Cerebellum (tissue), 4 donors: ENCODE measurements at places on chromosomes 4 and X. TPM values are rescaled to one million over a fixed set of nuclear protein-coding genes. Genes with fewer than 3 reads are reported as not detected.

DNA sequence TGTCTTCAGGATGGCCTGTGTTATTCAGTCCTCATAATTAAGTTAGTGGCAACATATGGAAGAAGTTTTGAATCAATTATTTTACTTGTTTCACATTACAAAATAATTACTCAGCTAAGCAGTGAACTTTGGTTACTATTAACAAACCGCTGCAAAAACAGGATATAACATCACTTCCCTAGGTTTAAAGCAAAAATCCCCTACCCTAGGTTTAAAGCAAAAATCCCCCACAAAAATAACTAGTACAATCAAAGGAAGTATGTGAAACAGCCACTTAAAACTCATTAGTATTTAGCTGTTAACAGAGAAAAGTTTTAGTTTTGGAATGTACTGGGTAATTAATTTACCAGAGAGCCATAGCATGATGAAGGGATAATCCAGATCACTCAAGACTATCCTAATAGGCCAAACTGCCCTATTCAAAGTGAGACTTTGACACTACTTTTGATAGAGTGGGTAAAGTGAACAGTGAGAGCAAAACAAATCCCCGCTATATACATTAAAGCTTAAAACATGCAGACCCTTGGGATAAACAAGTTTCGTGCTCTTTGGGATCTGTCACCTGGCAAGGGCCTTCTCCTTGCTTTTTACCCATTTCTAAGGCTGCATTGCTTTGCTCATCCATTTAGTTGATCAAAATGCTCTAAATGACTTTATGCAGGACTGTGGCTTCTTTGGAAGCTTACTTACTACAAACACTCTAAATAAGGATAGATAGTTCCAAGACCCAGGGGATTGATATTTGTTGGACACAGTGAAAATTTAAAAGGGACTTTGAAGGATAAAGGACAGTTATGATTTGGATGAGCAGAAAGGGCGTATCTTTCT is 36.4 kb upstream of the GPR174 start:
- no peak for DNase-seq

- DNase-seq, result no peak
Observed at GRCh38 chr4:1234309-1234695, 14.6 kb downstream of the CTBP1 start.

DNA sequence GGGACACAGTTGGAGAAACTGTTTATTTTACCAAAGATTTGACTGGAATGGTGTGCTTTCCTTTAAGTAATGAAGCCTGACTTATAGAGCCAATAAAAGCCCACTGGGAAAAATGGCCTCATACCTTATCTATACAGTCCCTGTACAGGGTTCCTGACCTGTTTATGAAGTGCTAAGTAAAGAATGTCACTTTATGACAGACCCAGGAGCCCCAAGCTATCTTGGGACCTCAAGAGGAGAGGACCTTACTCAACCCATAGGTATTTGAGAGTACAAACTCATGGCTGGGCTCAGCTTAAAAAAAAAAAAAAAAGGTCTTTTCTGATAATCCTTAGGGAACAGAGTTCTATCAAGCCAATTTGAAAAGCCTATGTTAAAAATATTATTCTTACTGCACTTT is 1389.3 kb downstream of the RAPGEF2 start:
- no peak for DNase-seq

CLIC2 gene
- 3.1 TPM for total RNA-seq

DNA sequence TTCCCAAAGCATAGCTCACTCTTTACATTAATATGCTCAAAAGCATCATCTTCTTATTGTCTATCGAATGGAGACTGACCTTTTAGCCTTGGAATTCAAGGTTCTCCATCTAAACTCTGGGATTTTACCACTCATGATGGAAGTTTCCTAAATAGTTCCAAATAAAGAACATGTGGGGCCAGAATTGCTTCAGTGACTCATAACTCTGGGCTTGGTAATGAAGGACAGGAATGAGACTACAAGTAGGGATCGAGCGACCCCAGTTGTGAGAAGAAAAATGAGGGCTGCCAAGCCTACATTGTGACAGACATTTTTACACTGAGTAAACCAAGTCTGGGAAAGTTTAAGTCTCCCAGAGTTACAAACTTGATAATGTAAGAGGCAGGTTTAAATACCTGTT is 269.9 kb downstream of the CBLL2 start:
- DNase-seq, result no peak

MORF4L2 gene
- 207 TPM for total RNA-seq

GRCh38 chr4:8699063-8699385 is 106.5 kb downstream of the CPZ start:
- no peak for DNase-seq

DNA sequence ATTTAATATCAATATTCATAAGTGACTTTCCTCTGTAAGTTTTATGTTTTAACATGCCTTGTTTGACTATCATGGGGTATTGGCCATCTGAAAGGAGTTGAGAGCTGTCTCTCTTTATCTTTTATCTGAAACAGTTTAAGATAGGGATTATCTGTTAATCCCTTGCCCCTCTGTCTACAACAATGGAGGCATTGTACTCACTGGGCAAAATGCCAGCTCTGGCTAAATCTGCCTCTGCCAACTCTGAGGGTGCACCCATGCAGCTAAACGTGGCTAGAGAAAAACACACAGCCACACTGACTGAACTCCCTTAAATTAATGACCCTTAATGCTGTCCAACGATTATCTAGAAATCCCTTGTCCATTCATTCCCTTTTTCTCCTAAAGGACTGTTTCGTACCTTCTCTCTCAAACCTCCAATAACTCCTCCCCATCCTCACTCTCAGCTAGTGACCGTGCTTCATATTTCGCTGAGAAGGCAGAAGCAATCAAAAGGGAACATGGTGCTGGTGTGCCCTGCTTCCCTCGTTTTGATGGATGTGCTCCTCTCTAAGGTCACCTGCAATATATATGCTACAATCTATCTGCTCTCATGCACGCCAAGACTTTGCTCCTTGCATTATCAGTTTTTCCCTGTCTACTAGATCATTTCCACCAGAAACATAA is 10.3 kb downstream of the PHKA2 start:
- no peak for DNase-seq

DNA sequence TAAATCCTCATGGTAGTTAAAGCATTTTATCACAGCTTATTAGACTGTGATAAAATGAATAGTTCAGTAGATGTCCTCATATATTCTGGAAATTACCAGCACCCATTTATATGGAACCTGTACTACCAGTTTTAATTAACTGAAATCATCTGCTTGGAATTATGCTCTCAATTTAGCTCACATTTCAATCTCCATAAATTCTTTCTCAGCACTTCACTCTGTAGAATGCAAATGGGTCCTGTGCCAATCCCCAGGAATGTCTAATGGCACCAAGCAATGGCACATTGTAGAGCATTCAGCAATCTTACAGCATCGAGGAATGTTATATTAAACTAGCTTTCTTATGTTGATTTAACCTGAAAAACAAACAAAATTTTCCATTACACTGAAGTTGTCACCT is 355.1 kb downstream of the PDHA2 start:
- DNase-seq, result no peak
